Suprapubic skin (tissue), 4 donors: ENCODE measurements at places on chromosomes 7 and 10. TPM values are rescaled to one million over a fixed set of nuclear protein-coding genes. Genes with fewer than 3 reads are reported as not detected.

DNA sequence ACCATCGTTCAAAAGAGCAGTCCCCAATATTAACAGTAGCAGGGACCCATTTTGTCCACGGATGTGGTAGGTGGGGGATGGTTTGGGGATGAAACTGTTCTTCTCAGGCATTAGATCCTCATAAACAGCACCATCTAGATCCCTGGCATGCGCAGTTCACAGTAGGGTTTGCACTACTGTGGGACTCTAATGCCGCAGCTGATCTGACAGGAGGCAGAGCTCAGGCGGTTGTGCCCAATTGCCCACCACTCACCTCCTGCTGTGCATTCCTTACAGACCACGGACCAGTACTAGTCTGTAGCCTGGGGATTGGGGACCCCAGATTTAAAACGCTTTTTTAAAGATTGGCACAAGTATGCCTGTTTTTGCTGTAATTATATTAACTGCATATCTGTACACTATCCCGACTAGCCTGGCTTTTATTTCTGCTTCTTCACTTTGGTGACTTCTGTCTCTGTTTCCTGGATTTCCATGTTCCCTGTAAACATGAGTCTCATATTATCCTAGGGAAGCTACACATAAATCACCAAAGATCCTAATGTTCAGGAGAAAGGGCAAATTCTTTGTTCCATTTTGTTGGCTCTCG, 163.3 kb upstream of the AKR1E2 start:
- peak overlapping the region; percentile 89 for H3K27ac ChIP-seq
- H3K4me3 ChIP-seq: no peak overlapping the region
- no peaks in the 10 kb centered on the region for H3K36me3 ChIP-seq

- no peak overlapping the region for H3K27ac ChIP-seq
- no peak for DNase-seq
- H3K36me3 ChIP-seq: no peaks in the 10 kb centered on the region
These were observed 25.9 kb upstream of the BICC1 start for GRCh38 chr10:58486821-58487220.

- no peaks in the 10 kb centered on the region for H3K27me3 ChIP-seq
- H3K36me3 ChIP-seq: no peaks in the 10 kb centered on the region
- no peak for DNase-seq
- no peak overlapping the region for H3K27ac ChIP-seq
- no peak overlapping the region for H3K4me3 ChIP-seq
These were observed 34.1 kb upstream of the IFRD1 start for GRCh38 chr7:112416127-112416526.

DNA sequence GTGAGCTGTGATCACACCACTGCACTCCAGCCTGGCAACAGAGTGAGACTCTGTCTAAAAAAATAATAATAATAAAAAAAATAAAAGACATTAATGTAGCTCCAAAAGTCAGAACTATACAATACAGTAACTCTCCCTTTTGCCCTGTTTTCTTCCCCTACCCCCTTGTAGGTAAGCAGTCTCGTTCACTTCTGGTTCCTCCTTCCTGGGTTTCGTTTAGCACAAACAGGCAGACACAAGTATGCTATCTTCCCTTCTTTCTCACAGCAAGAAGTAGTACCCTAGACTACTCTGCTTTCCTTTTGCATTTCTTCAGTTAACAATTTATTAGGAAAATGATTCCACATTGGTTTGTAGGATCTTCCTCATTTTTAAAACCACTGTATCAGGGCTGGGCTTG, 33.1 kb downstream of the PDSS1 start:
- no peak for DNase-seq
- H3K36me3 ChIP-seq: peaks cover 18% of the 10 kb centered on the region
- H3K27ac ChIP-seq: no peak overlapping the region
- peaks cover 3% of the 10 kb centered on the region for H3K4me1 ChIP-seq

DNA sequence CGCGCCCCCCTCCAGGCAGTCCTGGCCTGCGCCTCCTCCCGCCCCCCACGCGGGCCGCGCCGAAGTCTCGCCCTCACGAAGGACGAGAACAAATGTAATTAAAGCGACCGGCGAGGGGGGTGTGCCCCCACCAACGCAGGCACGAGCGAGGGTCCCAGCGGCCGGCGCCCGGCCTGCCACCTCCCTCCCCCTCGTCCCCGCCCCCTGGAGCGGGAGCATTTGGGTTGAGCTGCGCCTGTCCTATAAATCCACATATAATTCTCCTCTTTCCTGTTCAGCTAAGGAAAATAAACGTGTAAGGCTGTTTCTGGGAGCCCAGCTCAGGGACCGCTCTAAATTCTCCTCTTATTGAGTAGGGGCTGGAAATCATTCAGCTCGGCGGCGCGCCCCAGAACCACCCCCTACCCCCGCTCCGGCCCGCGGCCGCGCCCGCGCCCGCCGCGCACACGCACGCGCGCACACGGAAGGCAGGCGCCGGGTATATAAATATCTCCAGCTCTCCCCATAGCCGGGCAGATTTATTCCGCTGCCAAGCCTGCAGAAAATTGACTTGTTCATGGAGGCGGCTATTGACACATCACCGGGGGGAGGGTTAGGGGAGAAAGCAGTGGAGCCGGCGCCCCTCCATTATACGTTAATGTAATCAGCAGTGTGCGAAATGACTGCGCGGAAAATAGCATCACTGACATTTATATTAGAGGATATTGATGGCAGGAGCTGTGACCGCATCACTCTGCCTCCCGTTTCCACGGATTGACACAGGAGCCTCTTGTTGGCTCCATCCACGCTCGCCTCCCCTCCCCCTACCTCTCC, 61.6 kb upstream of the BTRC start:
- no peaks in the 10 kb centered on the region for H3K36me3 ChIP-seq
- peaks cover 90% of the 10 kb centered on the region for H3K27me3 ChIP-seq
- H3K4me3 ChIP-seq: peak overlapping the region; percentile 60
- no peak overlapping the region for H3K27ac ChIP-seq
- peaks cover 27% of the 10 kb centered on the region for H3K4me1 ChIP-seq

- H3K4me1 ChIP-seq: no peaks in the 10 kb centered on the region
- no peaks in the 10 kb centered on the region for H3K36me3 ChIP-seq
- no peak for DNase-seq
- no peak overlapping the region for H3K27ac ChIP-seq
These were observed 498.6 kb downstream of the SH2D4B start for GRCh38 chr10:81036257-81036656.

DNA sequence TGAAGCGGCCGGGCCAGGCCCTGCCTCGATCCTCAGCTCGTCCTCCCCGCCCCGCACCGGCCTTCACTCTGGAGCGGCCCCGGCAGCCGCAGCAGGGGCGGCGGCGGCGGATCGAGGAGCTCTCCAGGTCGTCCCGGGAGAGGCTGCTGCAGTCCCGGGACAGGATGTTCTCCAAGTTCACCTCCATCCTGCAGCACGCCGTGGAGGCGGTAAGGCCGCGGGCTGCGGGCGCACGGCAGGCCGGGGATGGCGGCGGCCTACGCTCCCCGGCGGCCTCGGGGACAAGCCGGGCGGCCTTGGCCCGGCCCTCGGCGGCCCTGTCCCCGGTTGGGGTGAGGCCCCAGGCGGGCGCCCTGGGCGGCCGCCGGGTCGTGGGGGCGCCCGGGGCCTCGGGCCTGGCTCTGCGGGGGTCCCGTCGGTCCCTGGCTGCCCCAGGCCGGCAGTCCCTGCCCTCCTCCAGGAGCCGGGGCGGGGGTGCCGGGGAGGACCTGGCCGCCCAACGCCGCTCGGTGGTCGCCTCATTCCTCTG, 399 bp downstream of the FHIP2A start:
- H3K4me3 ChIP-seq: peak overlapping the region; percentile 97
- no peaks in the 10 kb centered on the region for H3K27me3 ChIP-seq
- H3K36me3 ChIP-seq: no peaks in the 10 kb centered on the region
- peak overlapping the region; percentile 99 for H3K27ac ChIP-seq
- DNase-seq: peak; percentile 78

DNA sequence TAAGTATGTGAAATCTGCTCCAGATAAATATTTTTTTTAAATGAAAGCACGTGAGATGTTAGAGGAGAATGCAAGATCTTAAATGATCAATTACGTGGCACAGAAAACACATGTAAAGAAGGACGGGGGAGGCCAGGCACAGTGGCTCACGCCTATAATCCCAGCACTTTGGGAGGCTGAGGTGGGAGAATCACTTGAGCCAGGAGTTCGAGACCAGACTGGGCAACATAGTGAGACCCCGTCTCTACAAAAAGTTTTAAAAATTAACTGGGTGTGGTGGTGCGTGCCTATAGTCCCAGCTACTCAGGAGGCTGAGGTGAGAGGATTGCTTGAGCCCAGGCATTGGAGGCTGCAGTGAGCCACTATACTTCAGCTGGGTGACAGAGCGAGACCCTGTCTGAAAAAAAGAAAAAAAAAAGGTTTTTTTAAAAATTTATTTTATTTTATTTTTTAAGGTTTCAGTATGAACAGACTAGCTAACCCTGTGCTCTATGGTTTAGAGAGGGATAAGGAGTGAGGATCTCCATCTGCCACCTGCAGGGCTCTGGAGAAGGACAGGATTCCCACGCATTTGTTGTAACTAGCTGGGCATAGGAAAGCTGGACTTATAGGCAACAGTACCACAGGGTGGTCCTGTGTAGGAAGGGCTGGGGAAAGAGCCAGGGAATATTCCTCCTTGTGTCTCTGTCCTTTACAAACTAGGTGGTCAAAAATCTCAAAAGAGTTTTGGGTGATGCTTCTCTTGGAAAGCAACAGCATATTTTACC, 113.2 kb downstream of the SPAG6 start:
- H3K36me3 ChIP-seq: no peaks in the 10 kb centered on the region
- H3K27ac ChIP-seq: no peak overlapping the region
- H3K4me1 ChIP-seq: no peaks in the 10 kb centered on the region
- H3K4me3 ChIP-seq: no peak overlapping the region

- H3K4me3 ChIP-seq: no peak overlapping the region
- H3K4me1 ChIP-seq: peaks cover 30% of the 10 kb centered on the region
- H3K27ac ChIP-seq: no peak overlapping the region
- H3K27me3 ChIP-seq: no peaks in the 10 kb centered on the region
These were observed 222.3 kb downstream of the PHTF2 start for GRCh38 chr7:78020874-78021249.

ASZ1 gene
- total RNA-seq: not detected

LEP gene
- 2.0 TPM for total RNA-seq

LRMDA gene
- 1.9 TPM for total RNA-seq

CFAP70 gene
- total RNA-seq: 2.6 TPM
